RWPE2 (cell line): ENCODE measurements at places on chromosomes 12 and 14.

- DNase-seq = no peak
Observed at GRCh38 chr12:21559855-21560569, 33.9 kb downstream of the SPX start.

DNA sequence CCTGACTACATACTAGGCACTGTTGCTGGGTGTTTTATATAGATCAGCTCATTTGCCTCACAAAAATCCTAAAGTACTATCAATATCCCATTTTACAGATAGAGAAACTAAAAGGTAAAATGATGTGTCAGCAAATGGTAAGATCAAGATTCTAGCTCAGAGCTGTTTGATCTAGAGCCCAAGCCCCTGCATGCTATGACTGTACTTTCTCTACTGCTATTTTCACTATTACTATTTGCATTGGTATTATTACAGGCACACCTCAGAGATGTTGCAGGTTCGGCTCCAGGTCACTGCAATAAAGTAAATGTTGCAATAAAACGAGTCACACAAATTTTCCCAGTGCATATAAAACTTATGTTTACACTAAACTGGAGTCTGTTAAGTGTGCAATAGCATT, 10.9 kb downstream of the ISCU start:
- DNase-seq = no peak

GRCh38 chr14:100898935-100899883, 4.3 kb downstream of the RTL1 start:
- peak; percentile 54 for DNase-seq

DNA sequence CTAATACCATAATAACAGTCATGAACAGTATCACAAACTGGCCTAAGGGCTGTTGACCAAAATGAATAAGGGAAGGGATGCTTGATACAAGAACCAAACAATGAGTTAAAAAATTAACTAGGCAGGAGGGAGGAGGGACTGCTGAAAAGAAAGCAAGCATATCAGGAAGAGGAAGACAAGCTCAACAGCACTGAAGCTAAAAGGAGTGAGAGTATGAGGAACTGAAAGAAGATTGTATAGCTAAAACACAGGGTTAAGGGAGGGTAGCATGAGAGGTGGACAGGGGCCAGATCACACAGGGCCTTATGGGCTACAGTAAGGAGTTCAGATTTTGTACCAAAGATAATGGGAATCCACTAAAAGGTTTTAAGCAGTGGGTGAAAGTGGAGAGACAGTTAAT, 34.1 kb downstream of the ITGA7 start:
- DNase-seq = no peak

GRCh38 chr12:30696103-30696408, 387 bp upstream of the IPO8 start:
- DNase-seq = no peak

- DNase-seq = no peak
Observed at GRCh38 chr12:87116780-87117179, 860.6 kb upstream of the MGAT4C start.

DNA sequence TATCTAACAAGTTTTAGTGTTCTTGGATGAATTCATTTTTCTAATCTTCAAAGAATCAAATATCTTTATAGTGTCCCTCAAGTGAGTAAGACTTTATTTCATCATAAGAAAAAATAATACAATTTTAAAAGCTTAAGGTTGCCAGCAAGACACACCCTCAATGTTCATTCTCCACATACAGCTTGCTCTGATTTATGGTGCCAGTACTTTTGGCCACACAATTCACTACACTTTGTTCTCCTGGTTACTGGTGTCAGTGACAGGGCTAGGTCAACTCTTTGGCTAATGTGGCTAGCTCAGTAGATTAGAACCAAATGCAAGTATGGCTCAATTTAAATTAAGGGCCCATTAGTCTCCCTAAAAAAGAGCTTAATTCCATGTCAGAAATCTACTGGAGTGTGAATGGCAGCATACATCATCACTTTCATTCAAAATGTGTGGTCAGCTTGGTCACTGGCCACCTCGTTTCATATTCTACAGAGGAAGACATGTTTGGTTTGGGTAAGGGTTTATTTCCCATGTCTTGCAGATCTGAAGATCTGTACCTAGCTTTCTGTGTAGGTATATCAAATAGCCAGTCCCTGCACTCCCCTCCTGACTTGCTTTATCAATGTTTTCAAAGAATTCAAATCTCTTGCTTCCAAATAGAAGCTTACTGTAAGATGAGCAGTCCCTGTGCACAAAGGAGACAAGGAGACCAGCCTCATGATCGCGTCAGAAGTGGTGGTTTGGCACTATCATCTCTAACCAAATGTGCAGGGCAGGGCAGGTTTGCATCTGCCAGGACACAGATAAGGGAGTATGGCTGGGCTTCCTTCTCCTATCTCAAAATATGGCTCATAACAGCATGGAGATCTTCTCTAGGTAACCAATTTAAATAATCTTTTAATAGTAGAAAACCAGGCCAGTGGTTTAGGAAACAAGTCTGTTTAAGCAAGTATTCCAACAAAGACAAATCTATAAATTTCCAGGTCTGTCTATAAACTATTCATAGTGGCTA, 31.3 kb downstream of the HECTD4 start:
- no peak for DNase-seq

DNA sequence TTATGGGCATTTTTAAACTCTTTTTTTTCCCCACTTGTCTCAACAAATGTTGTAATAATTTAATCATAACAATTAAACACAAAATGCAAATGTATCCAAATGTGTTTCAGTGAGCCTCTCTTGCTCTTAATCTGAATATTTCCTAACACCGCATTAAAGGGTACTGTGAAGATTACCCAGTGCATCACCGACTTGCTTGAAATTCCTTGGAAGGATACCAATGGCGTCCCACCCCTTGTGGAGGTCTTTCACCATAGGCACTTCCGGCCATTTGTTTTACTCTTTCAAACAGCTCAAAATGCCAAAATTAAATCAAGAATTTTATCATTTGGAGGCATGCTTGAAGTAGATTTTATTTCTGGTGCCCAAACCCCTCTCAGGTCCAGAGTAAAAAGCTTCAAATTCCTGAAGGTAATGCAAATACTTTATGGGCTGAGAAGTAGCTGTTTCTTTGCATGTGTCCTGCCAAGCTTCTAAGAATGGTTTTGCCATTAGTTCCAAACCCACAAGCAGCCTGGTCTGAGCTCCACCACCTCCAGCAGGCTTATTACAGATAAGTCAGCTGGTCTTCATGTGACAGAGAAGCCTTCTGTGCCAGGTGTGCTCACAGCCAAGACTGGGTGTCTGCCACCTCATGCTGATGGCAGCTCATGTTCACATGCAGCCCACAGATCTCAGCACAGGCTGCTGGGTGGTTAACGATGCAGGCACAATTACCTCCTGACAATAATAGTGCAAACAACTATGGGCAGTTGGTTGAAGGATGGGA, 16.4 kb upstream of the NUDT4 start:
- no peak for DNase-seq

- DNase-seq = no peak
Observed at GRCh38 chr12:29566441-29566840, 69.0 kb upstream of the OVCH1 start.
